Fibroblast of skin of abdomen (primary cell): ENCODE measurements at places on chromosomes 2 and 18.

DNA sequence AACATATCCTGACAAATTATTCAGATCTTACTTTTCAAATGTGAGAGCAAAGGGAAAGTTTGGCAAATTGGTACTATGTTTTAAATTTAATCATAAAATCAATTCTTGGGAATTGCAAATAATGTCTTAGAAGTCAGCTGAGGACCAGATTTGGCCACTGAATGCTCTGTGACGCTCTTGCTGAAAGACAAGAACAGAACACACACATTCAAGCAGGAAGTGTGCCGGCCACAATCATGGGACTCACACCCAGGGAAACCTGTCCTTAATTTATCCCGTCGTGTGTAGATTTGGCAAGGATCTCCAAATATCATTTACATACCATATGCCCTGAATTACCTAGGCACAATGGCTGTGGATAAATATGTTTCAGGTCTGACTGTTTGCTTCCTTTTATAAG, 253.1 kb downstream of the TCF4 start:
- DNase-seq: peak; percentile 48

DNA sequence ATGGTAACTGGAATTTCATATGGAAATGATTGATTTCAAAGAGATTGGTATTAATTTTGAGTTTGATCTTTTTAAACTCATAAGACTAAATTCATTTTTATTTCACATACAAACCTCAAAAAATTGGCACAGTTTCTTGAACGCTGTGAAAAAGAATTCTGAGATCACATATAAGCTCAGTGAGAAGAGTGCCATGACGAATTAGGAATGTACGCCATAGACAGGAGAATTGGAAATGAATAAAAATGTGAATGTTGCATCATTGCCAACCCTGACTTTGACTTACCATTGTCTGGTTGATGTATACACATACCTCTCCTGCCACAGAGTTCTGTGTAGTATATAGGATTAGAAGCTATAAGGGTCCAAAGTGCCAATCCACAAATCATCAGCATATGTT, 290.4 kb upstream of the ZC3H15 start:
- DNase-seq: peak; percentile 80

GRCh38 chr2:191125646-191126045, 25.1 kb downstream of the STAT4 start:
- DNase-seq: no peak

DNA sequence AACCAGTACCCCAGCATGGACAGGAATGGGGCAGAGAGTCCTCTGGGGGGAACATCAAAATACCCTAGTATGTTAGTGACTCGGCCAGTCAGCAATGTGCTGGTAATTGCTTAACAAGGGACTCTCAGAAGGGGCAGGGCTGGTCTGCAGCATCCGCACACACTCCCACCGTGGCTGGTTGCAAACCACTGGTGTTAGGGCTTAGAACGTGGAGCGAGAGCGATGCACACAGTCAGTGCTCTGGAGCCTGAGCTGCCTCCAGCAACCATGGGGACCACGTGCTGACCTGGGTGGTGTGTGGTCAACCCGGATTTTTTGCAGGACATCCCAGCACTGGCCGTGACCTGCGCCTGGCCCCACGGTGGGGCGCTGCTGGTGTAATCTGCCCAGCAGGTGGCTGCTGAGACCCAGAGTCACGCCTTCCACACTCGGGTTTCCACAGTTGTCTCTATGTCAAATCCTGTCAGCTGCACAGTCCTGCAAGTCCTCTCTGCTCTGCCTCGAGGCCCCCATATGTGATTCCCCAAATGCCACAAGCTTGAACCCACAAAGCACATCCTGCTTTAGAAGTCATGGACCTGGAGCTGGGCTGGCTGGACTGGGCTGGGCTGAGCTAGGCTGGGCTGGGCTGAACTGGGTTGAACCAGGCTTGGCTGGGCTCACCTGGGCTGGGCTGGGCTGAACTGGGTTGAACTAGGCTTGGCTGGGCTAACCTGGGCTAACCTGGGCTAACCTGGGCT, 50.6 kb upstream of the GPC1 start:
- DNase-seq: no peak

GRCh38 chr2:232892843-232893242, 22.8 kb downstream of the SNORC start:
- no peak for DNase-seq

DNA sequence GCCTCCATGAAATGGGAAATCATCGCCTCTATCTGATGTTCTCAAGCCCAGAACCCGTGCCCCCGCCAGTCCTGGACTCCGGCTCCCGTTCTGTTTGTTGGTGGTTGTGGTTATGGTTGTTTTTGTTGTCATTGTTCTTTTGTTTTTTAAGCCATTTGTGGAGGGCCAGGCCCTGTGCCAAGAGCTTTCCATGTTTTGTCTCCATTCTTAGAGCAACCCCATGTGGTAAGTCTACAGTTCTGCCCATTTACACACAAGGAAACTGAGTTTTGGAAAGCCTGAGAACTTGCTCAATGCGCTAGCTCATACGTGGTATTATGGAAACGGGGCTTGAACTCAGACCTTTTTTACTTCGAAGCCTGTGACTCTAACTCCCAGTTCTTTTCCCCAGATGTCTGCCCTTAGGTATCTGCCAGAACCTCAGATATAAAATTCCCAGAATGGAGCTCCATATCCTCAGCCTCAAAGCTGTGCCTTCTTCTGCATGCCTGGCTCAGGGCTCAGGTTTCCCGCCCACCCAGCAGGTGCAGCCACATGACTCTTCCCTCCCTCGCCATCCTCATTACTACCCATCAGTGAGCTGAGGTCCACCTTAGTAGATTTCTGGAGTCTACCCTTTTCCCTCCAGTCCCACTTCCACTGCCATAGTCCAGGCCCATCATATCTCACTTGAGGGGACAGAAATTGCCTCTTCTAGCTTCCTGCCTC, 194.1 kb downstream of the KLHL29 start:
- DNase-seq: no peak

GRCh38 chr2:145918951-145919350, 1399.0 kb upstream of the ZEB2 start:
- no peak for DNase-seq

DNA sequence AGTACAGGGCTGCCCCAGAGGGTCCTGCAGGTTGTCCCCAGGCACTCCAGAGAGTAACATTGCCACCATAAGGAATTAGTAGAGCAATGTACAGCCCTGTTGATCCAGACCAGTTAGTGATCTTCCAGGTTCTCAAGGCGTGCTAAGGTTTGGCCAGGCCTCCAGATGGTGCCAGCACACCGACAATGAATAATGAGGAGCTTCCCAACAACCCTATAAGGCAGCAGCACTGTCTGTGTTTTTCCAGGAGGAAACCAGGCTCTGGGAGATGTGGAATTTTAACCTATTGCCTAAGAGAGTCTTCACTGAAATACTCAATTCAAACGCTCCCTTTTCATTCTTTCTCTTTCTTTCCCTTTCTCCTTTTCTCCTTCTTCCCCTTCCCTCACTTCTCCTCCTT, 122.1 kb downstream of the MGAT5 start:
- DNase-seq: peak; percentile 75

- no peak for DNase-seq
Observed at GRCh38 chr18:27778925-27779324, 398.0 kb downstream of the CDH2 start.
